Spinal cord (tissue), 10 donors: ENCODE measurements at places on chromosomes 7 and 10. TPM values are rescaled to one million over a fixed set of nuclear protein-coding genes. Genes with fewer than 3 reads are reported as not detected.

The CALD1 gene
- 83.1 TPM for polyA plus RNA-seq

The SLC13A1 gene
- 0.15 TPM for polyA plus RNA-seq

The KNDC1 gene
- polyA plus RNA-seq: 35.8 TPM

The SEMA3A gene
- 11.7 TPM for polyA plus RNA-seq

The ANXA8 gene
- polyA plus RNA-seq: not detected

The NUPR2 gene
- 1.5 TPM for polyA plus RNA-seq

The PNLIPRP3 gene
- polyA plus RNA-seq: not detected

The C10orf90 gene
- polyA plus RNA-seq: 3.0 TPM

The SFTPA1 gene
- not detected for polyA plus RNA-seq

The COPG2 gene
- 42.6 TPM for polyA plus RNA-seq

The GIMAP4 gene
- 21.1 TPM for polyA plus RNA-seq

The NEURL1 gene
- polyA plus RNA-seq: 34.8 TPM

The GRID1 gene
- 30.1 TPM for polyA plus RNA-seq

The FKBP6 gene
- polyA plus RNA-seq: 0.39 TPM
